ENCODE measurements at places on chromosomes 11 and 22.

DNA sequence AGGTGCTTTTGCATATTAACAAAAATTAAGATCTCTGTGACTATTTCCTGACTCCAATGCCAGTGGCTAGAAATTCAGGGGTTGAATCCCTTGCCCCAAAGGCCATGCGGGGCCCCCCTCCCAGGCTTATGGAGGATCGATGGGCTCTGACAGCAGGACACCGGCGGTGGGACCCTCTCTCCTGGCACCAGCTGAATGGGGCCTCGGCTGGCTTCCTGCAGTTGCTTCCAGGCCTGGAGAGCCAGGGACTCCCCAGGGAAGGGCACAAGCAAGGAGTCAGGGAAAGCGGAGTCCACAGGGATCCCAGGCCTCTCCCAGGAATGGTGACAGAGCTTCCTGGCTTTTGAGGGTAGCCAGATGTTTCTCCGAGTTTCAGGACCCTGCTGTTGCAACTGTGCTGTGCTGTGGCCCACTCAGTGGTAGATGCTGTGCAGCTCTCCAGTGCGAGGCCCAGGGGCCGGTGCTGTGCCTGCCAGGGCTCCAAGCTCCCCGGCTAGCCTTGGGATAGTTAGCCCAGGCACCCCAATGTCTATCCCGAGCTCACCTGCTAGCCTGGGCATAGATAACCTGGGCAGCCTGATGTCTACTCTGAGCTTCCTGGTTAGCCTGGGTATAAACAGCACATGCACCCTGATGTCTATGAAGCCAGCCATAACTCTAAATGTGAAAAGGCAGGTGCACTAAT, 372.6 kb downstream of the SHANK2 start:
- DNase-seq = no peak

GRCh38 chr11:130868086-130868710, 48.1 kb downstream of the SNX19 start:
- no peak for DNase-seq

- no peak for DNase-seq
Observed at GRCh38 chr11:66316849-66317251, at the start of gene CD248. TSS of gene CD248 (minus strand) at chr11:66317044. CDS start at chr11:66317027, 17 bp downstream.

DNA sequence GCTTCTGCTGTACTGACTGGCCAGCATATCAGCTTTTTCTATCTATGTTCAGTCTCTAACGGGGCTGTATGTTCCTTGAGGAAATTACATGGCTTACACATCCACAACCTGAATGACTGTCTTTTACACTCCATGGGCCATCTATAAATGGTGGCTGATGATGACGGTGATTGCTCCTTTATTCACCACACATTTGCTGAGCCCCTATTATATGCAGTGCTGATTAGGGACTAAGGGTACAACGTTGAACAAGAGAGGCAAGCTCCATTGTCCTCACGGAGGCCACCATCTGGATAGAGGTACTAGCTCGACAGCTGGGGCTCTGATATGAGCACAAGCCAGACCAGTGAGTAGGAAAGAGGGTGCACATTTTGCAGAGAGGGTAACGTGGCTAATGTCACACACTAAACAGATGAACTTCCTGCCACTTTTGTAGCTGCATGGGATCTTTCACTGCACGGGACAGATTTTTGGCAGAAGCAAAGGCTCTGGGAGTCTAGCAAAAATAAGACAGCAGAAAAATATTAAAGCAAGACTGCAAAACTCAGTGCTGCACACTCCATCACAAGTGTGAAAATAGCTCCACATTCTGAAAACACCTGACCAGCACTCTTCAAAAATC, 30.6 kb downstream of the DRD2 start:
- no peak for DNase-seq

DNA sequence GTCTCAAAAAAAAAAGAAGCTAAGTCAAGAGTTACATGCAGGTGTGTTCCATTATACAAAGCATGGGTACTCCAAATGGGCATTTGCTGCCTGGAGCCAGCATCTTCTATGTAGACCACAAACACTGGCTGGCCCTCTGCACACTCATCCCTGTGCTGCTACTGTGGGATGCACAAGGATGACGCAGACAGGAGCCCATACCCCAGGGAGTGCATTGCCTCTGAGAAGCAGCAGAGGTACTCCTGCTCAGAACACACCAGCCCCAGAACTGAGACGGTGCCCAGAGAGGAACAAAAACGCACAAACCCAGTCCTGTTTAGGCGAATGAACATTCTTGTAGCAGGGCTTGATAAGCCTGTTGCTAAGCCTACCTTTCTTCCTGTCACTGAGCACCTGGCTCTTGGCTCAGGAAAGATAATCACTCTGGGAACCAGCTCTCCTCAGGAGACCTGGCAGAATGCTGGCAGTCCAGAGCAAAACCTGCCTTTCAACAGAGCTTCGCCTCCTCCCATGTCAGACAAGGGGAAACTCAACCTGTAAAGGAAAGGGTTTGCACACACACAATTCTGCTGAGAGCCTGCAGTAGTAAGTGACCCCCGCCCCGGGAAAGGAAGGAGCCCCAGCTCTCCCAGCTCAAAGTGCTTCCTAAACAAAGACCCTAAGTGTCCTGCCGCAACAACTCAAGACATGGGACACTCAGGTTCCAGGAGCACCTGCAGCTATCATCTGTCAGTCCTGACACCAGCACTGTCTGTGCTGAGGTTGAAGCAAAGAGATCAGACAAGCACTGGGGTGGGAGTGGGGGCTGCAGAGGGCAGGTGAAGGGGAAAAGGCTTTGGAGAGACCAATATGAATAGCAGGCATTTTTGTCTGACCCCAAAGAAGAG, 145.7 kb downstream of the TENM4 start:
- DNase-seq = no peak

DNA sequence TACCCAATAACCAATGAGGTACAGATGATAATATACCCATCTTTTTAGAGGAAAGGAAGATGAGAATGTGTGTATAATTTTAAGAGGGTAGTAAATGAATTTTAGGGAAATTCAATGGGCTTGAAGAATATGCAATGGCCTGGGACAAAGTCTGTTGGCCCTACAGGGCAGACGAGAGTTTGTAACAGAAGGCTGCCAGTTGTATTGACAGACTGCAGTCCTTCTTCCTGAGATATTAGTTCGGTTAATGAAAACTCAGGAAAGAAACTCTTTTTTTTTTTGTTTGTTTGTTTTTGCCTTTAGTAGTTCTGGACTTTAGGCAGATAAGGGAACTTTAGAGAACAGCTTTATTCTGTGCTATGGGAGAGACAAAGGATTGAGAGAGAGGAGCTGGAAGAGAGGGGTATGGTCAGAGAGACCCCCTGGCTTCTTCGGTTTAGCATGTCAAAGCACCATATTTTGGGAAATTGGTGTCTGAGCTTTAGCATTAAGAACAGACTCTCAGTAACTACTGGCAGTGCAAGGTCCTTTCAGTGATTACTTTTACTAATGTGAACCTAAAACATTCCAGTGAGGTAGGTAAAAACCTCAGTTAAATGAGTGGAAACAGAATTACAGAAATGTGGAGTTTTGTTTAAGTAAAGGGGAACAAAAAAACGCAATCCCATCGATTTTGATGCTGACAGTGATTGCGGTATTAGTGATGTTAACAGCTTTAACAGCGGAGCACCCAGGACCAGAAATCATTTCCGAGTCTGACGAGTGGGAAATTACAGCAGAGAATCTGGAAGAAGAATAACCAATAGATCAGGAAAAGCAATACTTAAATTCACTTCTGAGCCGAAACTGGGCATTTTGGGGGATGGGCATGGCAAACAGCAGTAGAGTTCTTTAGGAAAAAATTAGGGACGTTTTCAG, 644 bp upstream of the NAALAD2 start:
- no peak for DNase-seq

- no peak for DNase-seq
Observed at GRCh38 chr22:19802001-19802893, 41.7 kb downstream of the TBX1 start.

- DNase-seq = no peak
Observed at GRCh38 chr11:86720546-86720945, 48.1 kb upstream of the ME3 start.

DNA sequence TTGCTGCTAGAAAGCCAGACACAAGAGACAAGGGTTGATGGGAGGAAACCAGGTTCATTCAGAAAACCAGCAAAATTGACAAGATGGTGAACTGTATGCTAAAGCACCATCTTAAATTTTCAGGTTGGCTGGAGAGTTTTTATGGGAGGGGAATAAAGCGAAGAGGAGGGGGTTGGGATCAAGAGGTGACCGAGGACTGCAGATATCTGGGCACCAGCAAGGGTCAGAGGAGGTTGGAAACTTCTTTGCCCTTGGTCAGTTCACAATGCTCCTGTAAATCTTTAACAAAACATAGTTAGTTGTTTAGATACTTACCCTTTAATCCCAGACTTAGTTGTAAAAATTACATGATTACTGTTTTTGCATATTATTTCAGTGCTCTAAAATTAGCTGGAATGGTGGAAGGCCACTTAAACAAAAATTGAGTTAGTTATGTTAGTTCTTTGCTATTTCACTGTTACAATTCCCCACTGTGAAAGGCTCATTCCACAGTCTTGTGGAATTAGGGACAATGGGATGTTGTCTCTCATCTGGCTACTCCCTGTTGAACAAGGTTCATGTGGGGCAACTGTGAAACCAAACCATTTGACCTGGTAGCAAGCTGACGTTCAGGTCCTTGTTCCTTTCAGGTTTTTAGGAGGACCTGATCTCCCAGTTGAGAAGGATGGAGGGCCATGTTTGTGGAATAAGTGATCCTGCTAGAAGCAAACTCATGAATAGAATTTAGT, 30.6 kb upstream of the QSER1 start:
- DNase-seq = no peak

Data from MCF 10A (cell line).